ENCODE measurements at places on chromosomes 16 and 17.

GRCh38 chr16:78695391-78695790 is 595.9 kb downstream of the WWOX start:
- no peak for DNase-seq

- no peak for DNase-seq
Observed at GRCh38 chr17:56908001-56908542, 5.8 kb downstream of the TRIM25 start.

- DNase-seq = no peak
Observed at GRCh38 chr17:9670596-9670995, 25.3 kb downstream of the USP43 start.

- DNase-seq = no peak
Observed at GRCh38 chr17:64741038-64741641, 79.0 kb upstream of the SMURF2 start.

- DNase-seq = no peak
Observed at GRCh38 chr17:52276381-52277008, 118.0 kb upstream of the CA10 start.

All from vagina (tissue), 2 donors.